ENCODE measurements at places on chromosomes 7 and 10.
A peak's percentile ranks its signal among the peaks of the same experiment; 100 is the strongest.

- DNase-seq: no peak
These were observed 30.4 kb downstream of the LRRC4 start for GRCh38 chr7:128000854-128001265.

DNA sequence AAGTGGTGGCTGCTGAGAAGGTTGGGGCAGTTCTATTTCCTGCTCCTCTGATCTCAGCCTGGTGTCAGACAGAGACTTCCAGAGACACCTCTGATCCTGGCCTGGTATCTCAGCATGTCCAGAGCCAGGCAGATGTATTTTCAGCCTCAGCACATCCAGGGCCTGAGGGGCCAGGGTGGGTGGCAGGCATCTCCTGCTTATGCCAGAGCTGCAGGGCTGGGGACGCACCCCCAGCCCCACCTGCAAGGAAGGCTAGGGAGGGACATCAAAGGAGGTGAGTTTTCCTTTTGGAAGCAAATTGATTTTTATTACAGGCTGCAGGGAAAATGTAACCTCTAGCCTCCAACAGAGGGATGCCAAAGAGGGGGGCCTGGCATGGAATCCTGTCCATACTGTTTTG, 36.7 kb downstream of the CFAP46 start:
- DNase-seq: no peak

DNA sequence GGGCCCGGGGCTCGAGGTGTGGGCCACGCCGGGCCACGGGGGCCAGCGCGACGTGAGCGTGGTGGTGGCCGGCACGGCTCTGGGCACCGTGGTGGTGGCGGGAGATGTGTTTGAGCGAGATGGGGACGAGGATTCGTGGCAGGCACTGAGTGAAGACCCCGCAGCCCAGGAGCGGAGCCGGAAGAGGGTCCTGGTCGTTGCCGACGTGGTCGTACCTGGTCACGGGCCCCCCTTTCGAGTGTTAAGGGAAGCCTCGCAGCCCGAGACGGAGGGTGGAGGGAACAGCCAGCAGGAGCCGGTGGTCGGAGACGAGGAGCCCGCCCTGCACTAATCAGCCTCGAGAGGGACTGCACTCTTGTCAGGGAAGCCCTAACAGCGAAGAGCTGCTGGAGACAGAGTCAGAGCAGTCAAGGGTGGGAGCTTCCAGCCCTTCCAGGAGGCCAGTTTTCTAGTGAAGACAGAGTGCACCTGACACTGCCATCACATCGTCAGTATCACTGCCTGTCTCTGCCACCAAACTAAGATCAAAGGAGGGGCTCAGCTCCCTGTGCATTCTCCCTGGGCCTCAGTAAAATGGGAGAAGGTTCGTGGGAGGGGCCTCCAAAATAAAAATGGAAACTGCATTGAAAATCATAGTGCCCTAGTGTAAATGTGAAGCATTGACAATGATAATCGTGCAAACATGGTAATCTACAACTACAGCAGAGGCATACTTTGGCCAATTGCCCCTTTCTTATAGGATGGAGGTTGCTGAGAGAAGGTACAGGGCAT, 1.3 kb downstream of the MBLAC1 start:
- DNase-seq: peak; percentile 19

- DNase-seq: no peak
These were observed 2.8 kb downstream of the CALML3 start for GRCh38 chr10:5527332-5528200.

- DNase-seq: no peak
These were observed 20.6 kb upstream of the NKX6-2 start for GRCh38 chr10:132806561-132807003.

DNA sequence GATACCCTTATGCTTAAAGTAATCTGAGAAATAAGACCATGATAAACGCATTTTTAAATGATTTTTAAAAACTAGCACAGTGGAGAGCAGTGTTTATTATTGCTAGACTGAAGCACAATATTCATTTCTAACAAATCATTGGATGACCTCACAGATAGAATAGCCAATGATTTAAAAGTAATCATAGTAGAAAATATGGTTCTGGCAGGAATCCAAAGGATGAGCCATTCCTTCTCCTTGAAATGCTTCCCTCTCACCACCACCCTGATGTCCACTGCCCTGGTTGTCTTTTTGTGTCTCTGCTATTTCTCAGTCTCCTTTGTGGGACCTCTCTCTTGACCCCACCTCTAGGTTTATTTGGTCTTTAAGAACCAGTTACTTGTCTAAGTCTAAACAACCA, 64.9 kb downstream of the PRKG1 start:
- DNase-seq: no peak

DNA sequence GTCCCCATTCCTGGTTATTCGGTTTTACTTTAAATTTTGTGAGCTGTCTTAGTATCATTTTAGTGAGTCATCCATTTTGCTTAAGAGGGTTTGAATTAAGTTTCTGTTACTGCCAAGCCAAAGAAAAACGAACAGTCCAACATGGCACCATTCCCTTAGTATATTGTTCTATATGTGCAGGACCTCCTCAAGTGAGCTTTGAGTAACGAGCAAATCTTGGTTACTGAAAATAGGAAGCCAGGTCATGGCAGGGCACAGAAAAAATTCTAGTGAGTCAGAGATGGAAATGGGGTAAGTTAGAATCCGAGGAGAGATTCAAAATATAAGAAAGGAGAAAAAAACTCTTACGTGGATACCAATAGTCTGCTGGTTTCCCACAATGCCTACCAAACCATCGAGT, 292.9 kb downstream of the BAMBI start:
- no peak for DNase-seq

GRCh38 chr7:137313201-137313600, 30.3 kb downstream of the PTN start:
- no peak for DNase-seq

GRCh38 chr7:100093498-100093897, 4.7 kb downstream of the COPS6 start:
- no peak for DNase-seq

DNA sequence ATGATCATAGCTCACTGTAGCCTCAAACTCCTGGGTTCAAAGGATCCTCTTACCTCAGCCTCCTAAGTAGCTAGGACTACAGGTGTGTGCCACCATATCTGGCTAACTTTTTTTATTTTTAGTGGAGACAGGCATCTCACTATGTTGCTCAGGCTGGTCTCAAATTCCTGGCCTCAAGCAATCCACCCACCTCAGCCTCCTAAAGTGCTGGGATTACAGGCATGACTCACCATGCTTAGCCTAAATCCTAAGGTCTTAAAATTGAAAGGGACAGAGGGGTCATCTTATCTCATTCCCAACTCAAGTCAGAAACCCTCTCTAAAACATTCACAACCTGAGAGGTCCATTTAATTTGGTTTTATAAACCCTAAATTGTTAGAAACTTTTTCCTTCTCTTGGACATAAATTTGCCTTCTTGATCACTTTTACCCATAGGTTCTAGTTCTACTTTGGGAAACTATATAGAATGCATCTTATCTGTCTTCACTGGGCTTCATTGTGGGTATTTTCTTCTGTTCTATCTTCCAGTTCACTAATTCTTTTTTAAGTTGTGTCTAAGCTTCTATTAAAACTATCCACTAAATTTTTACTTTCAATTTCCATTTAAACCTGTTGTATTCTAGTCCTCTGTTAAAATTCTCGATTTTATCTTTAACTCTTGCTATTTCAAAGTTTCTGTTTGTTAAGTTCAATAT, 183.4 kb upstream of the KAT6B start:
- no peak for DNase-seq

DNA sequence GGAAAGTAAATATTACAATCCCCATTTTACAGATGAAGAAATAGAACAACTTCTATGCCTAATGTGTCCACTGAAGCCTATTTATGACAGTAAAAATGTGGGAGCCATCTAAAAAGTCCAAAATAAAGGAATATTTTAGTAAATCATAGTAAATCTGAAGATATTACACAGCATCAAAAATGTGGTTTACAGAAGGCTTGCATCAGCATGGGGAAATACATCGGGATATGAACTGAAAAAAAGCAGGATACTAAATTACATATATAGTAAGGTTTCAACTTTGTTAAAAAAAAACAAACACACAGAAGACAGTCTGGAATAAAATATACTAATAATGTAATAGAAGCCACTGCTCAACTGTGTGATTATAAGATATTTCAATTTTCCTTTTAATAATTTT, 20.8 kb downstream of the CPA1 start:
- DNase-seq: no peak

DNA sequence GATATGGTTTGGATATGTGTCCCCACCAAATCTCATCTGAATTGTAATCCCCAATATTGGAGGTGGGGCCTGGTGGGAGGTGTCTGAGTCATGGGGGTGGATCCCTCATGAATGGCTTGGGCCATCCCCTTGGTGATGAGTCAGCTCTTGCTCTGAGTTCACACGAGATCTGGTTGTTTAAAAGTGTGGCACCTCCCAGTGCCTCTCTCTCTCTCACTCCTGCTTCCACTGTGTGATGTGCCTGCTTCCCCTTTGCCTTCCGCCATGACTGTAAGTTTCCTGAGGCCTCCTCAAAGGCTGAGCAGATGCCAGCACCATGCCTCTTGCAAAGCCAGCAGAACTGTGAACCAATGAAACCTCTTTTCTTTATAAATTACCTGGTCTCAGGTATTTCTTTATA, 4.8 kb upstream of the GCK start:
- no peak for DNase-seq

DNA sequence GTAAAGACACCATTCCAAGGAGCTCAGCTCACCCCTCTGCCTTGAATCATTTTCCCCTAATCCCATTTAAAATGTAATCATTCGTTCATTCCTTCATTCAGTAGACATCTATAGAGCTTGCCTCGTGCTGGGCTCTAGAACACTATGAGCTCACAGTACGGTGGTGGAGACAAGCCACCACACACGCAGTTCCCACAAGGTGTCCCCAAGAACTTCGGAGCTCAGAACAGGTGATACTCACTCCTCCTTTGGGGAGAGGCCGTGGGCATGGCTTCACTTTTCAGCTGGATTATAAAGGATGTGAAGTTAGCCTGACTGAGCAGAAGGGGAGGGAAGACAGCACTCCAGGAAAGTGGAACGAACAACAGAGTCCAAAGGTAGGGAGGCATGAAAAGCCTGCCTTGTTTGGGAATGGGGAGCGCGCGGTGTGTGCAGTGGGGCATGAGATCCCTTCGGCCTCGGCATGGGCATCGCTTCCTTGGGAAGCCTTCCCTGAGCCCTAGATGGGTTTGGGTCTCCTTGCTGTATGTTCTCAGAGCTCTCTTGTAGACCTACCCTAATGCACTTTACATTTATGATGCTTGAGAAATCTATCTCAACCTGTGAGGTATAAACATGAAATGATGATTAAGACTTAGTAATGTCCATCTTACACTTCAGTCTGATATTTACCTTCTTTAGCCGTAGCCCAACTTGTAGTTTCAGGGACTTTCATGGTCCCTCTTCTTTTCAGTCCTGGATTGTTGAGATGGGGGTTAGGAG, 809 bp upstream of the OGA start:
- no peak for DNase-seq

GRCh38 chr10:103784723-103785418, 70.5 kb downstream of the SH3PXD2A start:
- no peak for DNase-seq

GRCh38 chr10:75394221-75394620, 7.3 kb downstream of the ZNF503 start:
- DNase-seq: no peak

DNA sequence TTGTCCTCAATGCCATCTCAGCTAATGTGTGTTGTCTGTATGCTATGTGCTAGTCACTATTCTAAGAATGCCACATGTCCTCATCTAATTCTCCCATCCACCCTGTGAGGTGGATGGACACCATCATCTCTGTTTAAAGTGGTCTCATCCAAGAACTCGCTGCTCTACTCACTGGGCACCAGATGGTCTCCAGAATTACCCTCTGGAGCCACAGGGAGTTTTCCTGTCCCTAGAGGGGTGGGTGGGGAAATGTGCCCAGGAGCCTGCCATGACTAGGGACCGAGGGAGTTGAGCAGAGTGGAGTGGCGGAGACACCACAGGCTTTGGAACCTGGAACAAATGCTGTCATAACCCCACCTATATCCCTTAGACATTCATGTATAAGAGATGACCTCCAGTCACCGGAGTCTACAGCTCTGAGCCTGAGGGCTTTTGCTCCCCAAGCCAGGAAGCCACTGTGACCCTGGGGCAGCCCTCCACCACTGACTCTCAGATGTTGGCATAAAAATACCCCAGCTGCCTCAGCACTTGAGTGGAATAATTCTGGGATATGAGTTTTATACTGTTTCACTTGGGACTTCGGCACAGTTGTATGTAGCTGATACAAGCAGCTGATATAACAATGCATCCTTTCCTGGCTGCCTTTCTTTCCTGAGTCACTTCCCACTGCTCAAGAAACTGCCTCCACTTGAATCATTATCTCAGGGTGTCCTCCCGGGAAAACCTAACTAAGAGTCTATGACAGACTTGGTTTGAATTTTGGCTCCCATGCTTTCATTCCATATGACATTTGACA, 61.5 kb upstream of the RAPGEF5 start:
- DNase-seq: no peak

DNA sequence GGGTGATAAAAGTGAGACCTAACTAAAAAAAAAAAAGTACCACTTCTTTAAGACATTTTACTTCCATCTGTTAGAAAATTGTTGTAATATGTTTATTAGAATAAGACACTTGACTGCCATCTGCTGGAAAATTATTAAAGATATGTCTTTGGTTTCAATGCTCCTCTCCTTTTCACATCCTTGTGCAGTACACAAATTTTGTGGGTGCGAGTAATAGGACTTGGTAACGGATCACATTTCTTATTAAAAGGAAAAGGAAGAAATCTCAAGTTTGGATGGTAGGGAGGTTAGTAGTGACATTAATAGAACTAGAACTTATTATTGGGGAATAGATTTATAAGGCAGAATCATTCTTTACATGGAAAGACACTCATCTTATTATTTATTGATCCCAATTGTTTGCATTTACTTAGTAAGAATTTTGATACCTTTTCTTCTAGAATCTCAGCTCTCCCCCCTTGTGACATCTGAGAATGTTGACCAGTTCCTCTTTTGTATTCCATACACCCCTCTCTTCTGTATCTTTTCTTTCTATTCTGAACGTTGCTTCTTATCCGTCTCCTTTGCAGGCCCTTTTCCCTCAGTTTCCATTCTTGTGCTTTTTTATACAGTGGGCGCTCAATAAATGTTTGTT, 43.0 kb upstream of the RPA3 start:
- DNase-seq: no peak

- DNase-seq: no peak
These were observed 214.8 kb downstream of the TMEM178B start for GRCh38 chr7:141288626-141289025.

DNA sequence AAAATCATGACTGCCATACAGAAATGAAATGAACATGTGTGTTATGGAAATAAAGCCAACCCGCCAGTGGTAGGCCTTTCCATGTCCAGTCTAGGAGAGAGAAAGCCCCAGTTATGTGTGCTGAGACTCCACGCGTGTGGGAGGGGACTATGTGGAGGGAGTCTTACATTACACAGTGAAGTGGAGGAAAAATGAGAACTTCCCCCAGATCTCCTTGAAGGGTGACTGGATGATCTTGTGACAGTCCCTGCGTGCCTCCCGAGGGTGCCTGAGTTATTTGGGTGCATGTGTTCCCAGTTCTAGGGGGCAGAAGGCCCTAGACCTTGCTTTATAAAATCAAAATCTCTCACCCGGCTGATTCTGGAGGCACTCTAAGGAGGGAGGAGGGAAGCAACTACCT, 24.2 kb downstream of the UPP1 start:
- DNase-seq: no peak

GRCh38 chr10:19683356-19683755, 132.9 kb upstream of the PLXDC2 start:
- no peak for DNase-seq
